ENCODE measurements at places on chromosomes 13 and 19. TPM values are rescaled to one million over a fixed set of nuclear protein-coding genes. Genes with fewer than 3 reads are reported as not detected.

- DNase-seq: peak; percentile 83
Observed at GRCh38 chr19:45087531-45087930, 5.4 kb upstream of the PPP1R37 start.

- DNase-seq: peak; percentile 59
Observed at GRCh38 chr19:34428549-34429285, 536 bp downstream of the UBA2 start.

DNA sequence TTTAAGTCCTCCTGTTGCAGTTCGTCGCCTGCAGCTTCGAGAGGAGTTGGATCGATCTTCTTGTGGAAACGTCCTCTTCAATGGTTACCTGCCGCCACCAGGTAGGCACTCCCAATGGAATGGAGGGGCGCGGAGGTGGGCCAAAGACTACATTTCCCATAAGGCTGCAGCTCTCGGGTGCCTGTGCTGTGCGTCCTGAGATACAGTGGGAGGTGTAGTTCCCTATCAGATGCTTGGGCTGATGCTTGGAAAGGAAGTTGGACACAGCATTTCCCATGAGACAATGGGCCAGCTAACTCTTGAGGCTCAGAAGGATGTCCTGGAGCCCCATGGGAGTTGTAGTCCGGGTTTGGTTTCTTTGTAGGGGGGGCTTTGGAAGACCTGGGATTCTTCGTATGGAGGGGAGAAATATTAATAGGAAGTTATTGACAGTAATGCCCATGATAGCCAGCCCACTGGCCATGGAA, 1.8 kb downstream of the SHKBP1 start:
- no peak for DNase-seq

- no peak for DNase-seq
Observed at GRCh38 chr19:30711296-30711695, 339.1 kb downstream of the ZNF536 start.

DNA sequence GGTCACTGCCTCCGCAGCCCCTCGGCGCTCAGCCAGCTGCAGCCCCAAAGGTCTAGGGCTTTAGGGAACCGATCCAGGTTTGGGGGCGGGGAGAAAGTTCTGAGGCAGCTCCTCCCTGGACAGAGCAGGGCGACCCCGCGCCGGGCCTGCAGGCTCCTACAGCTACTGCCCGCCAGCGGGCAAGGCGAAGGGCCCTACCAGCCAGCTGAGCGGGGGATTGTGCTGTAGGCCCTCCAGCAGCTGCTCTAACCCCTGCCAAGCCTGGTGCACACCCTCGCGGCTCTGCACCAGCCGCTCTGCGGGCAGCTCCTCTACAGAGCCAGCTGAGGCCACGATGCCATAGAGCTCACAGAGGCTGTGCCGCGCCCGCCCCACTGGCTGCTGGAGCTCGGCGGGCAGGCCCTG, 14.0 kb downstream of the PLIN4 start:
- no peak for DNase-seq

GRCh38 chr13:51770681-51771417, 33.1 kb downstream of the DHRS12 start:
- DNase-seq: no peak

Gene SHISA2
- 0.45 TPM for total RNA-seq

Gene APOC4
- total RNA-seq: not detected

Gene ZNF324B
- 10.6 TPM for total RNA-seq

Gene CEACAM8
- total RNA-seq: not detected

Gene TIMM50
- 56.1 TPM for total RNA-seq

Gene SYT5
- 0.47 TPM for total RNA-seq

Gene CEACAM7
- not detected for total RNA-seq

Gene CD70
- total RNA-seq: 17.3 TPM

All from activated CD8-positive, alpha-beta T cell treated with anti-CD3 and anti-CD28 coated beads, Interleukin-2, amount 10 ng/mL, durations not matched to agents 7 days and 5 days (primary cell).